Urothelium cell line (cell line): ENCODE measurements at places on chromosomes 13 and 19.
A peak's percentile ranks its signal among the peaks of the same experiment; 100 is the strongest.

GRCh38 chr19:23851966-23852365 is 62.7 kb upstream of the ZNF726 start:
- DNase-seq, result no peak

GRCh38 chr13:87444135-87444534 is 227.0 kb upstream of the SLITRK5 start:
- no peak for DNase-seq

DNA sequence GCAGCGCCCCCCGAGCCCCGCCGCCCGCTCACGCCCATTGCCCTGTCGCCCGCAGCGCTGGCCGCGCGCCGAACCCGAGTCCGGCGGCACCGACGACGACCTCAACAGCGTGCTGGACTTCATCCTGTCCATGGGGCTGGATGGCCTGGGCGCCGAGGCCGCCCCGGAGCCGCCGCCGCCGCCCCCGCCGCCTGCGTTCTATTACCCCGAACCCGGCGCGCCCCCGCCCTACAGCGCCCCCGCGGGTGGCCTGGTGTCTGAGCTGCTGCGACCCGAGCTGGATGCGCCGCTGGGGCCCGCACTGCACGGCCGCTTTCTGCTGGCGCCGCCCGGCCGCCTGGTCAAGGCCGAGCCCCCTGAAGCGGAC is 518 bp downstream of the KLF2 start:
- peak; percentile 39 for DNase-seq

DNA sequence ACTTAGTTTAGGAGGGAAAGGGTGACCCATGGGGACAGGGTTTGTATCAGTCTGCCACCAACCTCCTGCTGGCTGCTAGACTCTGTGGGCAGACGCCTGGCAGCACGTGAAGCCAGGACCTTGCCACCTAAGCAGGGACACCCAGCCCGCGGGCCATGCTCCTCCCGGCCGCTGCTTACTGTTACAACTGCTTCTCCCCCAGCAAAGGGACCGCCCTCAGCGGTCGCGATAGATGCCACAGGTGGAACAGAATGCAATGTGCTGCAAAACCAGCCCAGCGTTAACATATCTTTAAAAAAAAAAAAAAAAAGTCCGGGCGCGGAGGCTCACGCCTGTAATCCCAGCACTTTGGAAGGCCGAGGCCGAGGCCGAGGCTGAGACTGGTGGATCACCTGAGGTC is 1.9 kb upstream of the RHPN2 start:
- DNase-seq, result no peak

DNA sequence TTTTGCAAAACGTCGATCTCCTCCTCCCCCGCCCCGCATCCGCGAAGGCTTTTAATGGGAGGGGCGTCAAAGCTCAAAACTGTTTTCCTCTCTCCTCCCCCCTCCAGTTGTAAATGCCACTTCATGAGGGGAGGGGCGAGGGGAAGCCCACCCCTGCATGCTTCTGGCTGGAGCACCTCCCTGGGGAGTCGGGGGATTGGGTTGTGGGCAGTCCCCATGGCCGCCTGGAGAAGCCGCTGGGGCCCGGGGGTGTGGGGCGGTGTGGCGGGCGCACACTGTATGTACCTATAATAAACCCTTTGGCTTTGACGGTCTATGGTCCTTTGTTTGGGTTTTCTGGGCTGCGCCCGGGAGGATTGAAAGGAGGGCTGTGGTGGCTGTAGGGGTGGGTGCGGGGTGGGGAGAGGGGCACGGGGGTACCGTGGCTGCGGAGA is 505 bp upstream of the SHKBP1 start:
- DNase-seq, result peak; percentile 47

DNA sequence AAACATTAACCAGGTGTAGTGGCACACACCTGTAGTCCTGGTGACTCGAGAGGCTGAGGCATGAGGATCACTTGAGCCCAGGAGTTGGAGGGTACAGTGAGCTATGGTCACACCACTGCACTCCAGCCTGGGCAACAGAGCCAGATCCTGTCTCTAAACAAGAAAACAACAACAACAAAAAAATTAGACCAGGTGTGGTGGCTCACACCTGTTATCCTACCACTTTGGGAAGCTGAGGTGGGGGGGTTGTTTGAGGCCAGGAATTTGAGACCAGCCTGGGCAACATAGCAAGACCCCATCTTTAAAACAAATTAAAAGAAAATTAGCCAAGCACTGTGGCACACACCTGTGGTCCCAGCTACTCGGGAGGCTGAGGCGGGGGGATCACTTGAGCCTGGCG is 20.8 kb upstream of the PTPRS start:
- no peak for DNase-seq

DNA sequence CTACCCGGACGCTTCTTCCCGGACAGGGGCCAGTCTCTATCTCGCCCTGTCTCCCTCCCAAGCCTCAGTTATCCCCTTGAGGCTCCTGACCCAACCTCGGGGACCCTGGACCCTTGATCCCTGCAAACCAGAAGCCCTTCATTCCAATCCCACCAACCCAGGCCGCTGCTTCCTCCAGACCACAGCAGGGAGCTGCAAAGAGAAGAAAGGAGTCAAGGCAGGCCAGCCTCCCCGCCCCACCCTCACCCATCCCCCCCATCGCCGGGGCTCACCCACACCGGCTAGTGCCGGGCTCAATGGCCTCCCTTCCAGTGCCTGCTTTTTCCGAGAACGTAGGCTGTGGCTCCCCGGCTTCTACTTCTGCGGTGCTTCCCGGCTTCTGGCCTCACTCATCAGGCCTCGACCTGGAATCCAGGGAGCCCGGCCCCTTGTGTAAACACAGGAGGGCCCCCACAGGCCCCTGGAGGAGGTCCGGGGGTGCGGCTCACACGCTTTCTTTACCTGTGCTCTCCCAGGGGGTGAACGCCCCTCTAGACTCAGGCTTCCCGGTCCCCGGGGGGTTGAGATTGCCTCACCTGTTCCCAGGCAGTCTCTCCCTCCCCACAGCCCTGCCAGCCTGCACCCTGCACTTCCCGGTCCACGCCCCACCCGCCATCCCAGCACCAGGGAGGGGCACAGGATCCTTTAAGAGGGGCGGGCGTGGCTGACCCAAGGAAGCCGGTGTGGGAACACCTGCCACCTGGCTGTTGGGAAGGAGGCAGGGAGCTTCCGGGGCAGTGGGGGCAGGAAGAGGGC is at the start of gene FAM83E:
FAM83E (minus strand) TSS at position 641 of the 795 bp plus-strand sequence. CDS start 1,704 bp downstream, outside the sequence.
- DNase-seq, result no peak

GRCh38 chr19:2034729-2035589 is 16.1 kb downstream of the MKNK2 start:
- no peak for DNase-seq

- no peak for DNase-seq
These were observed 45.2 kb downstream of the CDADC1 start for GRCh38 chr13:49292742-49293486.

- DNase-seq, result no peak
These were observed 19.4 kb downstream of the GPC5 start for GRCh38 chr13:91417660-91418325.

DNA sequence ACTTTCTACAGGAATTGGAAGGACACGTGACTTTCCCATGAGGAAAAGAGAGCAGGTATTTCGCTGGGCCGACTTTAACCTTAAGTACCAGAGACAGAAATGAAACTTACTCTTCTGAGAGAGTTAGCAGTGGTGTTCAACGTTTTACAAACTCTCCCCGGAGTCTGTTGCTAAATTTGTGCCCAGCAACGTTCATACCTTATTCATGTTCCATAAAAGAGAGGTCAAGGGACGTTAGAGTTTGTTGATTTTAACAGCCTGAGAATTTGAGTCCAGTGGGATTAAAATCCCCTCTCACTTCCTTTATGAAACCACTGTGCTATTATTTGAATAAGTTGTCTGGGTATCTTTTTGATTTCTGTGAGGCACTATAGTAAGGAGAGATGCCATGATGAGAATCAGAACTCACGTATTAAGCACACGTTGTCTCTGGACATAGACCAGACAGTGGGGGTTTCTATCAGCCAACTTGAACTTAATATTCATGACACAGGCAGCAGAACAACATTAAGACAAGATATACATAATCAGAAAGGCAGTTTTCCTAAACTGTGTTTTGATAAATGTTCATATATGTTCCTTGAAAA is 33.4 kb downstream of the SPRY2 start:
- no peak for DNase-seq

GRCh38 chr13:85738696-85739320 is 60.4 kb downstream of the SLITRK6 start:
- no peak for DNase-seq

GRCh38 chr19:35204799-35205732 is 23.5 kb downstream of the FAM187B start:
- DNase-seq, result no peak

GRCh38 chr19:18091217-18091608 is 4.5 kb upstream of the IL12RB1 start:
- no peak for DNase-seq

GRCh38 chr13:62702502-62702901 is 1286.9 kb upstream of the PCDH20 start:
- no peak for DNase-seq

DNA sequence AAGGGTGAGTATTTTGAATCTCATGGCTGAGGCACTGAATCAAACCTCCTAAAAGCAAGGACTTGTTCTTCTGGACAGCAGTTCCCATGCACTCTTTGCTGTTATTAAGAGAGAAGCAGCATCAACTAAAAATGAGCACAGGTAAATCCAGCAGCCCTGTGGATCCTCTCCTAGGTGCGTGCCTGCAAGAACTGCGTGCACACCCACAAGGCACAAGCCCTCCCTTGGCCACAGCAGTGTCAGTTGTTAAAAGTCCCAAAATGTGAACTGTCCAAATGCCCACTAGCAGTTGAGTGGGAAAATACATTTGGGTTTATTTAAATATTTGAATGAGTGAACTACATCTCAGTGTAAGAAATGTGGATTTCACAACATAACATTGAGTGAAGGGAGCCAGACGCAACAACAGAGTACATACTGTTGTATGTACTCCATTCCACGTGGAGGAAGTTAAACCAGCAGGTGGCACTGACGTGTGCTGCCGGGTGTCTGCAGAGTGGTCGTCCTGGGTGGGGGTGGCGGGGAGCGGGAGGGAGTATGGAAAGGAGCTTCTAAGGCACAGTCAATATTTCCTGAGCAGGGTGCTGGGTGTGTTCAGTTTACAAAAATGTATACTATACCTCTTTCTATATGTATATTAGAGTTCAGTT is 266.4 kb downstream of the NALCN start:
- DNase-seq, result peak; percentile 44

- no peak for DNase-seq
These were observed 861.9 kb upstream of the SLITRK1 start for GRCh38 chr13:84744203-84744602.

GRCh38 chr19:4676955-4677731 is 7.0 kb upstream of the MYDGF start:
- peak; percentile 31 for DNase-seq

- DNase-seq, result peak; percentile 41
These were observed at the start of gene HCST for GRCh38 chr19:35901854-35902661. HCST (plus strand) TSS chr19:35902529; CDS start chr19:35902594, 65 bp downstream.

GRCh38 chr13:107742544-107742943 is 472.8 kb downstream of the LIG4 start:
- no peak for DNase-seq
